ENCODE measurements at places on chromosomes 13 and 19.

- DNase-seq = no peak
Measured at GRCh38 chr19:38759590-38760003, 13.7 kb downstream of the LGALS7 start.

- DNase-seq = no peak
Measured at GRCh38 chr19:40286235-40286970, 1.3 kb upstream of the AKT2 start.

DNA sequence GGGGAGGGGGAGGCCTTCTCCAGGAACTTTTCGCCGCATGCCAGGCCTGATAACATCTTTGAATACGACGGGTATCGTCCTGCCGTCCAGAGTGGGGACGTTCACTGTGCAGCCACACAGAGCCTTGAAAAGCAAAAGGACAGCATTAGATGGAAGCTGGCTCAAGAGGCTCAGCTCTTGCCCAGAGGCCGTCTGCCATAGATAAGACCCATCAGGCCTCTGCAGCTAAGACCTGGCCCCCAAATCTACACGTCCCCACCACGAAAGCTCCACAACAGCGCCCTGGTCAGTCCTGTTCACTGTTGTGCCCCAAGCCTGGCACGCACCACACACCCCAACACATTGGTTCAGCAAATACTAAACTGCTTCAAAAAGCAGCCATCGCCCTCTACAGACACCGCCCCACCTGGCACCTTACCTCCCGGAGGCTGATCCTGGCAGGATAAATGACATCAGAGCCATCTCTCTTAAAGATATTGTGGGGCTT is 2.1 kb downstream of the DNAJB1 start:
- no peak for DNase-seq

GRCh38 chr19:31351056-31351854 is 2.0 kb upstream of the TSHZ3 start:
- DNase-seq = no peak

DNA sequence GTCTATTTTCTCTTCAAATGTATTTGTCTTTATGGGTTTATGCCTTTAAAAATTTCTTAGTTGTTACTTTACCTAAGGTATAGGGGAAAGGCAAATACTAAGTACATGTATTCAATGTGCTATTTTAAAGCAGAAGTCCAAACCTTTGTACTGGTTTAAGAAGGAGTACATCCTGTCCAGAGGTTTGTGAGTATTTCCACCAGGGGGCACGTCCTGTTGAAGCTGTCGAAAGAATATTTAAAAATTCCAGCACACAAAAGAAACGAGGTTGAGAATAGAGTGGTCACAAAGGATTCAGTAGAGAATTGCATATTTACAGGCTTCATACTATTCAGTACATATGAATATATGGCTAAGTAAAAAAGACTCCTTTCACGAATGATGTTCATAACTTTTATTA is 59.8 kb downstream of the URI1 start:
- no peak for DNase-seq

- DNase-seq = no peak
Measured at GRCh38 chr13:24261566-24261965, 47.8 kb upstream of the C1QTNF9 start.

DNA sequence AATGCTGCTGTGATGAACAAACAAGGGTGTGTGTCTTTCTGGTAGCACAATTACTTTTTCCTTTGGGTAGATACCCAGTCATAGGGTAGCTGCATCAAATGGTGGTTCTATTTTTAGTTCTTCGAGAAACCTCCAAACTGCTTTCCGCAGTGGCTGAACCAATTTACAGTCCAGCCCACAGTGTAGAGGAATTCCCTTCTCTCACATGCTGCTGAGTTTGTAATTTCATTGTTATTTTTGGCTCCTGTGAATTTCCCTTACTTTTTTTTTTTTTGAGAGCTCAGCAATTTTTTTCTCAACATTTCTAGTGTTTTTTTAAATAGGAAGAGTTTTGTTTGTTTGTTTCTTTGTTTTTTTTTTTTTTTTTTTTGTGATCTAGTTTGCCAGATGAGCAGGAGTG is 37.5 kb upstream of the ADGRE1 start:
- DNase-seq = no peak

DNA sequence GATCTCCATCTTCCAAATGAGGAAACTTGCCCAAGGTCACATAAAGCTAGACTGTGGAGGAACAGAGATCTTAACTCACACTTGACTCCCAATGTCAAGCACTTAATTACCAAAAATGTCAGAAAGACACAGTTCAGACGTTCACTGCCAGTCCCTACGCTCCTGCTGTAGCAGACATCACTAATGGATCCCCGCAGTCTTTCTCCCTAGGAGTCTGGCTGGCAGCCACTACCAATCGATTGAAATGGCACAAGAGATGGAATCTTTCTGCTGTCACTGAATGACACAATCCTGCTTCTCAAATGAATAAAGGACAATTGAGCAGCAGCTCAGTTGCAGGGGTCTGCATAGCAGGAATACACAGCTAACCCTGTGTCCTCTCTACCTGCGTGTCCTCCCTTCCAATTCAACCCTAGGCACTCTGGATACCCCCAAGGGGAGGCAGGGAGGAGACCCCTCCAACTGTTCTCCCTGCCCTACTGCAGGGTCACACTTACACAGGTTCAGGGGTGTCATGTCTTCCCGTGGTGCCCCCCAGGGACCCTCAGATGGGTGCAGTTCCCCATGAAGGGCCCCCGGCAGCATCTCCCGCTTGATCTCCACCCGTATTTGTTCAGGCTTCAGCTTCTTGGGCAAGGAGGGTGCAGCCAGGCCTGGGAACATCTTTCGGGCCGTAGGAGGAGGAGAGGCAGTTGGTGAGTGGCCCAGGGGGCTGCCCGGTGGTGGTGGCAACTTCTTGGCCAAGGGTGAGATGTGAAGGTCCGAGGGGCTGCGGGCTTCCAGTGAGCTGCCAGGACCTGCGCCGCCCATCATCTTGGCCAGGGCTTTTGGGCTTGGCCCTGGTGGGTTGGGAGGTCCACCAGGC is 7.9 kb upstream of the AKAP8L start:
- DNase-seq = no peak

DNA sequence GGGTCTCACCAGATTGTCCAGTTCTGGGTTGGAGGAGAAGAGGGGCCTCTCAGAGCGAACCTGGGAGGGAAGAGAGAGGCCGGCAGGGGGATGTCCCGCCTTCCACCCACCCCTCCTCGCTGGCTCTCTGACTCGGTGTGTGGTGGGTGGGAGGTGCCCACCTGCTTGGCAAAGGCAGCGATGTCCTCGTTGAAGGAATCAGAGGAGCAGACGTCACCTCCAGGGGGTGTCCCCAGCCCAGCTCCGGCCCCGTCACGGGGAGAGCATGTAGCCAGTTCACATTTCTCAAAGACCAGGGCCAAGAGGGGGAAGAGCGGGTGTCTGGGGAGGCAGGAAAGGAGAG is 2.7 kb downstream of the MEIS3 start:
- DNase-seq = no peak

DNA sequence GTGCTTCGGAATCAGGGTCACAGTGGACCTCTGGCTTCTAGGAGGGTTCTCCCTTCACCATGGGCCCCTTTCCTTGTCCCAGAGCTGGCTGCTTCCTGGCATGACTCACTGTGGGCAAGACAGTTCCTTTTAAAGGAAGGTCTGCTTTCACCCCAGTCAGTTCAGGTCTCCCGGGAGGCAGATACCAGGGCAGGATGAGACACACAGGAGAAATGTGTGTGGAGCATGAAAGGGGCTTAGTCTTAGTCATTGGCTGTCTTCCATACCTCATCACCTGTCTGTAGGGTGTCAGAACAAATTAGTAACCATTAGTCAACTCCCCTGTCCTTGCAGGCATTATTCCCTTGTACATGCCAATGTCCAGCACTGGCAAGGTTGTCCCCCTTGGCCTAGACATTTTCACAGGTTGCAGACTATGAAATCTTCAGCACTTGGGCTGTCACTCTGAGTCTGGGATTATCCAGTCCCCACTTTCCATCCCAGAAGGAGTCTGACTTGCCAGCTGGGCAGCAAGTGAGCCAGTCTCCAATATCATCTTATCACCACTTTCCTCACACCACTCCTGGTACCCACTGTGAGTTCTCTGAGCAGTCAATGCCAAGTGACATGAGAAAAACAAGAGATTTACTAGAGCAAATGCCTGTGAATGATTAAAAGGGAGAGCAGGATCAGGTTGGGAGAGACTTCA is 76.8 kb upstream of the MEDAG start:
- no peak for DNase-seq

DNA sequence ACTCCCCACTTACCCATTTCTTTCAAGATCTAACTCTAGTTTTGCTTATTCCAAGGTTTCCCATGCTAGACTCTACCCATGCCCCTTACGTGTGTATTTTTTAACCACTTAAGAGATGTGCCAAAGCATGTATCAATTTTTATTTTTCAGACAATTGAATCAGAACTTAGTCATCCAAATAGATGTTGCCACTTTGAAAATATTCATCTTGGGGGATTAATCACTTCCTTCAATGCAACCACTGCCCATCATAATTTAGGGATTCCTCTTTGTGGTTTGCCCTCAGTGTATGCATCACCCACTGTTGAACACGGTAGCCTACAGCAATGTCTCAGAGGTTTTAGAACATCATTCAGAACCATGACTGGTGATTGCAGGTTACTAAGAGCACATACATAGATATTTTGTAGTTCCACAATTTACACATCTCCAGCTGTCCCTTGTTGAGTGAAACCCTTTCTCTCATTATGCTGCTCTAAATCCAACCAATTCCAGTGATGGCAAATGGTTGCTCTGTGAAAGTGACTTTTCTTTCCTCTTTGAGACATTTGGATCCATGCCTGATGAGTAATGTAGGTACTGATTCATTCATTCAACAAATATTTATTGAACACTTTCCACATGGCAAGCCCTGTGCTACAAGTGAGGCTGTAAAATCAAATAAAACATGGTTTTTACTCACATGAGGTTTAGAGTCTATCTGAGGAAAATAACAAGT is 60.6 kb upstream of the SERP2 start:
- no peak for DNase-seq

GRCh38 chr19:531753-532560 is at the start of gene CDC34:
CDC34 (plus strand) TSS chr19:531760; CDS start chr19:531932, 172 bp downstream.
- DNase-seq = no peak

GRCh38 chr19:5030822-5031221 is 61.9 kb downstream of the KDM4B start:
- DNase-seq = no peak

- DNase-seq = no peak
Measured at GRCh38 chr19:41421314-41421713, 5.9 kb downstream of the B3GNT8 start.

DNA sequence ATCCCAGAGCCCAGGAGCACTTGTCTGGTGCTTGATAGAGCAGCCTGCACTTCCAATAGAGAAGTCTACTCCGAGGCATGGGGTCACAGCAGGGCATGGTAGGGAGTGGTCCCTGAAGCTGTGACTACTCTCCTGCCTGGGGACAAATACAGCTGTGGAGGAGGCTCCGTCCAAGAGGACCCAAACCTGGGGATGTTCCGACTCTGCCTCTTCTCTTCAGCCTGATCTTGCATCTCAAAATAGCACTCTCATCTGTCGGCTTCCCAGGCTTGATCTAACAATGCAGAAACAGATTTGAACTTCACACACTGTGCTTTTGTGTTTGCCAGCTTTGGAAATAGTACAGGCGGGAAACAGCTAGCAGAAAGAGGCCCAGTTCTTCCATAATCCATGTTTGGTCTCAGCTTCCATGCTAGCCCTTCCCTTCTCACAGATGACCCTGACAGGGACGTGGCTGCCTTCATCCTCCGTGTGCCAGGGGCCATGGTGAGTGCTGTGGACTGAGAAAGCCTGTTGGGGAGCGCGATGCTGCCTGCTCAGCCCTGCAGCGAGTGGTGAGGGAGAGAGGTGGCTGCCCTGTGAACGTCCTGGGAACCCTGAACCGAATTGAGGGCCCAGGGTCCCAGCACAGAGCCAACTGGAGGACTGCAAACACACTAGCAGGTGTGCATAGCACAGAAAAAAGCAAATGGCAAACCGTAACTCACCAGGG is 150.3 kb upstream of the GPR12 start:
- DNase-seq = no peak

DNA sequence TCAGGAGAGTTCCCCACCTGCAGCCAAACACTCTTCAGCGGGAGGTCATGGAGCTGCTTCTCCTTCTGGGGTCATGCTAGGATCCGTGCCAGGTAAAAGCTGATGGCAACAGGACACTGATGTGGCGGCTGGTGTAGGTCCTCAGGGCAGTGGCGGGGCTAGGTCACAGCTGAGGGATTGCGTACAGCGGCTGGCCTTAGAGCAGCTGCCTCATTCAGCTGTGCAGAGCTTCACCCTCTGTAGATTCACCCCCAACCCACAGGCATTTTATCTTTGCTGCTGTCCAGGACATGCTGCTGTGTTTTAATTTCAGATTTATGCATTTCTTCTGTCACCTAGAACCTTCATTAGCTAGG is 2.3 kb downstream of the MCF2L start:
- DNase-seq = no peak

- DNase-seq = no peak
Measured at GRCh38 chr19:1755467-1756171, 2.3 kb downstream of the ONECUT3 start.

GRCh38 chr13:53074114-53074513 is 45.5 kb downstream of the OLFM4 start:
- DNase-seq = no peak

DNA sequence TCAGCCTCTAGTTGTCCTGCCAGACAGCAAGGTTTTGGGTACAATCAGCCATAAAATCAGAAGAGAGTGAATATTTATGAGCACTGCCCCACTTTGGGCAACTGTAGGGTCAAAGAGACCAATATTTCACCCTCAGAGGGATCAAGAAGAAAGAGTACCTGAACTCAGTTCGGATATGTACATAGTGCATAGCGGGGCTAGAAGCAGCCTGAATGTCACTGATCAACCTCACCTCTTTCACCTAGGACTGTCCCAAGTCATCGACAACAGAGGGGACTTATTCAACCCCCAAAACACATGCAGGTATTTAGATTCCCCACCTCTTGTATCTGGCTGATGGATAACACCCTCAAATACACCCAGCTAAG is 446.9 kb downstream of the COG6 start:
- DNase-seq = no peak

GRCh38 chr13:104315606-104316005 is 1249.4 kb upstream of the SLC10A2 start:
- DNase-seq = no peak

GRCh38 chr19:55101261-55101660 is 16.2 kb downstream of the PPP1R12C start:
- DNase-seq = no peak

DNA sequence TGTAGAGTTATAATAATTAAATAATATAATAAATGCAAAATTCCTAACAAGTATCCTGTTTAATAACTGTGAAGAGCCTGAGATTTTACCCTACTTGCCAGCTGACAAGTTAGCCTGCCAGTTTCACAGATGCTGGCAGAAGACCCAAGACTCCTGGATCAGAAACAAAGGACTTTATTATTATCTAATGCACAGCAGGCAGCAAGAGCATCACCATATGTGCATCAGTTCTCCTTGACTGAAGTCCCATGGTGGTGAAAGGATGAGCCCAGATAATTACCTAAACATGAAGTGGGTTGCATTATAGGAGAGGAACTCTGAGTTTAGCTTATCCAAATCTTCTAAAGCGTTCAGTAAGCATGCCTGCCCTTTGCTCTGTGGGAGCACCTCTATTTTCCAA is 39.1 kb upstream of the MTIF3 start:
- no peak for DNase-seq

All from activated CD8-positive, alpha-beta memory T cell treated with anti-CD3 and anti-CD28 coated beads for 4 hours (primary cell).